ENCODE measurements at places on chromosomes 6 and 20.

DNA sequence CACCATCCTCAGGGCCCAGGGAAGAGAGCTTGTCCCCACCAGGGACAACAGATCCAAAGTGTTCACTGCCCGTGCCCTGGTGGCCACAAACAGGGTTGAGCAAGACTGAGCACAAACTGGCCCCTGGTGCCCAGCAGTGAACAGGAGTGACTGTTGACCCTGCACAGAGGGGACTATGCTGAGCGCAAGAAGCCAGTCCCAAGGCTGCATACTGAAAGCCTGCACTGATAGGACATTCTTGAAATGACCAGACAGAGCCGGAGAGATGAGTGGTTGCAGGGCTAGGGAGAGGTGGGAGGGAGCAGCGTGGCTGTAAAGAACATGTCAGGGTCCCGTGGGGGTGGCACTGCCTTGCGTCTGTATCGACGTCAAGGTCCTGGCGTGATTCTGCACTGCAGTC, 2.9 kb upstream of the FNDC11 start:
- no peak for DNase-seq

DNA sequence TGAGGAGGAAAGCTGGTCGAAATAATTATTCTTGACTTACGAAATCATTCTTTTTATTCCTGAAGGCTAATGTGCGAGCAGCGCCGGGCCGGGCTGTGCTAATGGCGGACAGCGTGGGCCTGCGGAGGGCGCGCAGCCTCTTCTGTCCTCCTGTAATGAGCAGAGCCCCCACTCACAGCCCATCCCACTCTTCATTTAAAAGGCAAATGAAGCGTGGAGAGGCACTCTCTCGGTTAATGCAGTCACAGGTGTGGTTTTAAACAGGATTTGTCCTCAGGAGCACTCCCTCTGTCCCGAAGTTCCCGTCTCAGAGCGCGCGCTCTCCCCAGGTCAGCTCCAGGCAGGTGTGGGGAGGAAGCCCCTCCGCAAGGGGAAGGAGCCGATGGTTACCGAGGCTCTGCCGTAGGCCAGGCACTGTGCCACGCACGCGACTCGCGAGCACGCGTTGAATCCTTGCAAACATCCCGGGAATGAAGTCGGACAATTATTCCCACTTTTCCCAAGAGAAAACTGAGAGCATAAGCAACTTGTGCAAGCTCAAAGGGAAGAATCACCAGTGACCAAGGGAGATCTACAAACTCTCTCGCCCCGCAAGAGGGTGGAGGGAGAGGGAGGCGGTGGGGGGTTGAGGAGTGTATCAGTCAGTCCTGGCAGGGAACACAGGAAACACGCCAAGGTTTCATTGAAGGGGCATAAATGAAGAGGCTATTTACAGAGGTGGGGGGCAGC, 35.5 kb upstream of the ZFAND3 start:
- no peak for DNase-seq

GRCh38 chr6:34585108-34585507, 29.0 kb upstream of the SPDEF start:
- no peak for DNase-seq

- DNase-seq: no peak
Observed at GRCh38 chr6:87115402-87116135, 20.7 kb upstream of the CGA start.

GRCh38 chr20:31751126-31751525, 12.0 kb downstream of the TPX2 start:
- no peak for DNase-seq

DNA sequence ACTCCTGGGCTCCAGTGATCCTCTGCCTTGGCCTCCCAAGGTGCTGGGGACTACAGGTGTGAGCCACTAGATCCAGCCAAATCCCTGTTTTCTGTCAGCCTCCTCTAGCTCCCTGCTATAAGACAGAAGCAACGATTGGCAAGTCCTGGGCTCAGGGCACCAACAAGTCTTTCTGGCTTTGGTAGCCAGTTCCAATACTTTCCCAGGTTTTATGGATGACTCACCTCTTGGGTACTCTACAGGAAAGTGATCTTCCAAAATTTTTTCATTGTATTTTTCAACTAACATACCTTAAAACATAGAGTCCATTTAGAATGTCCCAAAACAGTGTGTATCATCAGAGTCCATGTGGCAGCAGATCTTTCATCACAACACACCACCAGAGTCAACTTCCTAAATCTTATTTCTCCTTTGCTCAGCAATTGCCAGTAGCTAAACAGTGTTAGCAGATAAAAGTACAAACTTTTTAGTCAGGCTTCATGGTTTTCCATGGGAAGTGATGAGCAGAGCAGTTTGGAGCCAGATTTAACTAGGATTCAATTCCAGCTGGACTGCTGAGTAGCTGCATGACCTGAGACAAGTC, 13.3 kb downstream of the GABBR1 start:
- no peak for DNase-seq
